ENCODE measurements at places on chromosomes 2 and 18. TPM values are rescaled to one million over a fixed set of nuclear protein-coding genes. Genes with fewer than 3 reads are reported as not detected.
A peak's percentile ranks its signal among the peaks of the same experiment; 100 is the strongest.

KIF3C gene
- 9.7 TPM for polyA plus RNA-seq

DNA sequence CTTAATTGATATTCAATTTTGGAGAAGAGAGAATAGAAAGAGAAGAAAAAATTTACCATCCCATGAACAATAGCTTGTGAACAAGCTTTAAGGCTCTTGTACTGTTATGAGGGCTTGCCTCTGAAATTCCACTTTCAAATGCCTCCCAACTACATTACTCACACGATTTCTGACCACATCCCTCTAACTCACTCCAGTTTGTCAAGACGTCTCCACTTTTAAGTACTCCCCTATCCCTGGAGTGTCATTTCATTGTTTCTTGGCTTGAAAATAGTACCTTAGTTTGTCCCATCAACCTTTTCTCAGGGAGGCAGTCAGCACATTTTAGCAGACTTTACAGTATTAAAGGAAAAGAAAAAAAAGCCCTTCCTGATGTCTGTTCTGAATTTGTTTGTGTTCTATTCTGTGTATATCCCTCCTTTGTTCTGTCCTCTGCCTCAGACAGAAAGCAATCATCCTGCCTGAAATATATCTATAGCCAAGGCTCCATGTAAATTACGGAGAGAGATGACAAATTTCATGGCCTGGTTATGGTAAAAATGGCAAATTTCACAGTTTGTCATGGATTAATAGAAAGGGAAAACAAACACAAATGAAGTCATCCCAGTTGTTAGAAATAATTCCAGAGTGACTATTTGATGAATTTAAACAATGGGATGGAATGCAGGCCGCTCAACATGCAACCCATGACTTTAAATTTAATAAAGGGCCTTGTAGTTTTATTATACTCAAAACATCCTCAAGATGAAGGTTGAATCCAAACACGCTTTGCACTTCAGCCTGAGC, 228.8 kb downstream of the ETAA1 start:
- no peak overlapping the region for H3K4me3 ChIP-seq
- DNase-seq = no peak
- H3K27me3 ChIP-seq = peaks cover 2% of the 10 kb centered on the region
- H3K36me3 ChIP-seq = no peaks in the 10 kb centered on the region
- H3K27ac ChIP-seq = no peak overlapping the region

GRCh38 chr18:25350489-25351251, 1.3 kb downstream of the ZNF521 start:
- peak overlapping the region; percentile 68 for H3K4me3 ChIP-seq
- H3K4me1 ChIP-seq = peaks cover 6% of the 10 kb centered on the region
- H3K36me3 ChIP-seq = no peaks in the 10 kb centered on the region

DNA sequence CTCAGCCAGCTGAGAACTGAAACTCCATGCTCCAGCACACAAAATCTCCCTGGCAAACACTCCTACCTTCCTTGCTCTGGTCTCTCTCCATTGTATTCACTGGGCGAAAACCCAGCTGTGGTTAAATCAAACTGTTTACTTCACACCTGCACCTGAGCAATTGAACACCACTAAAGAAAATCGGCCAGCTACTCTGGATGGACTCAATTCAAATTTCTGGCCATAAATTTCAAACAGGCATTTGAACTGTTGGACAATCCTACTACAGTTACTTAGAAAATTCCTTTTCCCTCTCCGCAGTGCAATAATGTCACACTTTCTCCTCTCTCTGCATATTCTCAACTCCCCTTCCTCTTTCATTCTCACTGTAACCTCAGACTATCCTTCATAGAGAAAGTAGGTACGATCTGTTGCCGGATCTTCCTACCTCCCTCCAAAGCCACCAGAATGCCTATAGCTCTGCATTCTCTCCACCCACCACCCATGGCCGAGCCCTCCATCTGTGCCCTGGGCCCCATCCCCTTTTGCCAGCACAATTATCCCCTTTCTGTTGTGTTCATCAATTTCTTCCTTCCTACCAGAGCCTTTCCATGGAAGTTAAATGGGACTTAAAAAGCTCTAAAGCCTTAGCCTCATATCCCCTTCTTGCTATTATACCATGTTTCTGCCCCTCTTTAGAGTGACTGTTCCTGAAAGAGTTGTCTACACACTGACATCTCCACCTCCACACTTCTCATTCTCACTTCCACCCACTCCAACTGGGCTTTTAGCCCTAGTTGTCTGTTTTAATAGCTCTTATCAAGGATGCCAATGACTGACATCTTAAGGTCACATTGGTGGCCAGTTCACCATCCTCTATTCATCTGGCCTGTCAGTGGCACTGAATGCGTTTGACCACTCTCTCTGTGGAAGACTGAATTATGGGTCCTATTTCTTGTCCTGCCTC, 127.5 kb upstream of the SLC1A4 start:
- H3K36me3 ChIP-seq = no peaks in the 10 kb centered on the region
- H3K27me3 ChIP-seq = peaks cover 5% of the 10 kb centered on the region
- H3K27ac ChIP-seq = no peak overlapping the region

DNA sequence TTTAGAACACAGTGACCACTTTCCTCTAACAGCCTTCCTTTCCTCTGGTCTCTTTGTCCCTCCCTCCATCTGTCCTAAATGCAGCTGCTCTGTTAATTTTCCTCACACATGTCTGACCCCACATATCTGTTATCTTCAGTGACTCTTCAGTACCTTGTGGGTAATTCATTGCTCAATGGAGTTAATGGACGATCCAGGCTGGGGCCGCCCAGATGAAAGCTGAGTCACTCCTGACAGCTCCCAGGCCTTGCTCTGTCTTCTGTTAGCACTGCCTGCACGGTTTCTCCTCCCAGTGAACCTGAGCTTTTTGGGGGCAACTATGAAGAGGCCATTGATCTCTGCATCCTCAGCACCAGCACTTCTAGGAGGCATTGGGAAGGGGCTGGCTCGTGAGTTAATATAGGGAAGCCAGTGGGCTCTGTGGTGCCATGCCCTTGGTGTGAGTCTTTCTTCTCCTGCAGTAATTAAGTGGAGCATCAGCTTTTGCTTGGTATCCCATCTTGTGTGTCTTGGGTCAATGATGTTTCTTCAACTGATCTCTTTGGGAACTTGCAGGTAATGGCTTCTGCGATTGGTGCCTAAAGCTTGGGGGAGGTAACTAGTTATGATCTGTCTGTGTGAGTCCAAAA, 67.3 kb downstream of the SNORC start:
- H3K27me3 ChIP-seq = peaks cover 9% of the 10 kb centered on the region
- no peak overlapping the region for H3K4me3 ChIP-seq
- H3K4me1 ChIP-seq = no peaks in the 10 kb centered on the region
- no peak overlapping the region for H3K27ac ChIP-seq
- DNase-seq = peak; percentile 70

- peaks cover 36% of the 10 kb centered on the region for H3K4me1 ChIP-seq
- H3K27ac ChIP-seq = no peak overlapping the region
- H3K4me3 ChIP-seq = no peak overlapping the region
- H3K27me3 ChIP-seq = no peaks in the 10 kb centered on the region
- DNase-seq = no peak
These were observed 76.4 kb downstream of the SPATS2L start for GRCh38 chr2:200382874-200383273.

DNA sequence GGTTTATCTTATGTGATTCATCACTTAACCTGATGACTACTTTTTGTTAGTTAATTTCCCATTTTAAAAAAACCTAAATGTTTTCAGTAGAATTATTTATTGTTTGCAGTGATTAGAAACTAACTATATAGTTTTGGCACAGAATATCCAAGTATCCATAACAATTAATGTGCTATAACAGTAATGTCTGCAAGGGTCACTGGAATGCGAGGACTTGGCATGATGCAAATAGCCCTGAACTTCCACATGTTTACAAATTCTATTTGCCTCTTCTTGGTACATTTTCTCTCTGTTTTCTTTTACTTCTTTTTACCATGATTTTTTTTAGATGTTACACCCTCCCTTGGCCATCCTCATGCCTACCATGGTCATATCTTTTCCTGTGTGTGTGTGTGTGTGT, 49.3 kb upstream of the GALNT3 start:
- DNase-seq = no peak
- H3K36me3 ChIP-seq = peaks cover 3% of the 10 kb centered on the region
- H3K27me3 ChIP-seq = no peaks in the 10 kb centered on the region
- no peaks in the 10 kb centered on the region for H3K4me1 ChIP-seq
- no peak overlapping the region for H3K4me3 ChIP-seq

GRCh38 chr2:215299337-215299859, 12.5 kb upstream of the ATIC start:
- H3K4me1 ChIP-seq = no peaks in the 10 kb centered on the region
- DNase-seq = no peak
- no peak overlapping the region for H3K4me3 ChIP-seq
- no peak overlapping the region for H3K27ac ChIP-seq
- no peaks in the 10 kb centered on the region for H3K27me3 ChIP-seq

RGPD5 gene
- polyA plus RNA-seq = 22.4 TPM

CDH19 gene
- 8.3 TPM for polyA plus RNA-seq

DNA sequence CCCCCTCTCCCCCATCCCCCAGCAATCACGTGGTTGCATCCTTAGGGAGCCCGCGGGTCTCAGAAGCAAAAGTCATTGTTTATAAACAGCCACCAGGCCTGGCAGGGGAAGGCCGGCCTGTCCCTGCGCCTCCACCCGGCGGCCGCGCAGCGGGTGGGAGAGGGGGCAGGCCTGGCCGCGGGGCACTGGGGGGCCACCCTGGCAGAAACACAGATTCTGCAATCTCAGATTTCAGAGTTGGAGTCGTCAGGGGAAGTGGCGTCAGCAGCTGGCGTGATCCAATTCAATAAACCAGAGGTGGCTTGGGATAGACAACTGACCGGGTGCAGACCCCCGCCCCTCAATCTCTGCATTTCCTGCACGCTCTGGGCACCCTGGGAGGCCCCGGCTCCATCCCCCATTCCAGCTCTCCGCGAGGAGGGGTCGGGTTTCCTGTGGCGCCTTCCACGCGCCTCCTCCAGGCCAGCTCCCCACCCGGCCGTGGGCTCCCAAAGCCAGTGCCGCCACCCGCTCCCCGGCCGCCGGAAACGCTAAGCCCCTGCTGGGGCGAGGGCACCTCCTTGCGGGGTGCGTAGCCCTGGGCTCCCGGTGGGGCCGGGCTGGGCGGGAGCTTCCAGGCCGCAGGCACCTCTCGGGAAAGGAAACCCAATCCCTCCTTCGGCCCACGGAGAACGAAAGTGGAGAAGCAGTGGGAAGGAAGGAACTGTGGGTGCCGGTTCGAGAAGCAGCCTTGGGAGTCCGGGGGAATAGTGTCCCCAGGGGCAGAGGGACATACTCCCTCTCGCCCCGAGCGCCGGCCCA, 1.1 kb downstream of the BIN1 start:
- peak overlapping the region; percentile 97 for H3K4me3 ChIP-seq
- H3K27ac ChIP-seq = peak overlapping the region; percentile 79
- H3K36me3 ChIP-seq = no peaks in the 10 kb centered on the region
- DNase-seq = no peak

GRCh38 chr18:23313379-23313778, 139.7 kb upstream of the RIOK3 start:
- no peak overlapping the region for H3K4me3 ChIP-seq
- H3K36me3 ChIP-seq = no peaks in the 10 kb centered on the region
- H3K27ac ChIP-seq = no peak overlapping the region
- no peaks in the 10 kb centered on the region for H3K27me3 ChIP-seq

DNA sequence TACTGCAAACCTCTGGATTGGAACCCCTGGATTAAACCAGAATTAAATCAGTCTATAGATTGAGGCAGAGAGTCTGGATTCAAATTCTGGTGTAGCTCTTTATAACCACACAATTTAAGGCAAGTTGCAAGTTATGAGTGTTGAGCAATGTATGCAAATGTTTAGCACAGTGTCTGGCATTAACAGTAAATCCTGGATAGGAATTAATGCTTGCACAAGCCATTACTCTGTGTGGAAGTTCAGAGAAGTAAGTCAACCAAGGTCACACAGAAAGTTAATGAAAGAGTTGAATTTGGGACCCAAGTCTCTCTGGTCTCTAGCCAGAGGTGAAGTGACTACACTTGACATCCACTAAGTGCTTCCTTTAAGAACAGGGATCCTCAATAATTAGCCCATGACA, 2.0 kb upstream of the MARCO start:
- H3K27me3 ChIP-seq = no peaks in the 10 kb centered on the region
- H3K4me3 ChIP-seq = no peak overlapping the region
- no peak for DNase-seq
- no peaks in the 10 kb centered on the region for H3K4me1 ChIP-seq
- H3K36me3 ChIP-seq = no peaks in the 10 kb centered on the region
- no peak overlapping the region for H3K27ac ChIP-seq

- peaks cover 14% of the 10 kb centered on the region for H3K27me3 ChIP-seq
- no peak overlapping the region for H3K27ac ChIP-seq
- DNase-seq = peak; percentile 27
These were observed 34.8 kb upstream of the SPATA3 start for GRCh38 chr2:230961091-230961491.

All from large intestine (tissue), 12 donors.